ENCODE measurements at places on chromosomes 3 and 15.

GRCh38 chr15:91599261-91599660 lies 254.2 kb upstream of the SLCO3A1 start:
- DNase-seq, result no peak

DNA sequence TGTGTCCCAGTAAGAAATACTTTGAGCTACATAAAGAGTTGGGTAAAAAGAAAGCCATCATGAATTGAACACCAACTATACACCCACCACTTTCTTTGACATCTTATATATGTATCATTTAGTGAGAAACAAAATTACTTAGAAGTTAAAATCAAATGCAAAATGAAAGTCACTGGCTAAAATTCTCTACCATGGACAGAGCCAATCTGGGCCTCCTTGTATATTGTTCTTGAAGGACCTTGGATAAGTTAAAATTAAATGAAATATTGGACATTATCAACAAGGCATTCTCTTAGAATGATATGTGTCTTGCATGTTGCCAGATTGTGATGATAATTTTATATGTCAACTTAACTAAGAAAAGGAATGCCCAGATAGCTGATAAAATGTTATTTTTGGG lies 64.2 kb upstream of the CHL1 start:
- DNase-seq, result no peak

DNA sequence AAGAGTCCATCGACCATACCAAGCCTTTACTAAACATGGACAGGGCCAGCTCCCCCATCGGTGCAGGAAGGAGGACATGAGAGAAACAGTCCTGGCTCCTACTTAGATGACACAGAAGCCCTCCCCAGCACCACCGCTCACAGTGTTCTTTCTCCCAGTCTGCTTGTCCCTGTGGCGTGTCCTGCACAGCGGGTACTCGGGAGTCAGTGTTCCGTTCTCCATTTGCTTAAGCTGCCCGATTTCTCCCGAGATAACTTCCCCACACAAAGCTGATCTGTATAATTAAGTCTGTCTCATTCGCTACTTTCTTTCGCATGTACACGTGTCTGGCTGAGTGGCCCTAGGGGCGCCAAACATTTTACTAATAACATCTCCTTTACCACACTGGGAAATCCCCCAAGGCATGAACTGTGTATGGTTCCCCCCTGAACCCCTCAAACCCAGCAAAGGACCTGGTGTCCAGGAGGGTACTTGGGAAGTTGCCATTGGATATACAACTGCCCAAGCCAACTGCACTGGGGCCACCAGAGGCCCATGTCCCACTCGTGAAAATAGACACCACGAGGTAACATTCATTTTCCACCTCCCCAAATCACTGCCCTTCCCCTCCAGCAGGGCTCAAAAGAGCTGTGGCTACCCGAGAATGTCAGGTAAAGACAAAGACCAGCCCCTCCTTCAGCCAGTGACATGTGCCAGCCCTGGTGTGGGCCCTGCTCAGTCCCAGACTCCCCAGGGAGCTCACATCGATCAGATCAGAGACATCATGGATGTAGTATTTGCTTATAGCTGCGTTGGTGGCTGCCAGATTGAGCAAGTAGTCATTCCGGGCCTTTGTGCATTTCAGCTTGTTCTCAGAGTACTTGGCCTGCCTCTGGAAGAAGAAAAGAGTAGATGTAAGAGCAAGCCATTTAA lies 96.5 kb upstream of the RAD18 start:
- DNase-seq, result no peak

GRCh38 chr3:46666453-46666845 lies 27.0 kb downstream of the ALS2CL start:
- DNase-seq, result no peak

GRCh38 chr15:100060276-100060926 lies 281.4 kb downstream of the ADAMTS17 start:
- DNase-seq, result no peak

GRCh38 chr3:116445311-116445841 lies at the start of gene LSAMP:
Gene LSAMP (minus strand): TSS chr3:116445487.
- DNase-seq, result no peak

- no peak for DNase-seq
These were observed 114.5 kb downstream of the MEGF11 start for GRCh38 chr15:66138892-66139590.

DNA sequence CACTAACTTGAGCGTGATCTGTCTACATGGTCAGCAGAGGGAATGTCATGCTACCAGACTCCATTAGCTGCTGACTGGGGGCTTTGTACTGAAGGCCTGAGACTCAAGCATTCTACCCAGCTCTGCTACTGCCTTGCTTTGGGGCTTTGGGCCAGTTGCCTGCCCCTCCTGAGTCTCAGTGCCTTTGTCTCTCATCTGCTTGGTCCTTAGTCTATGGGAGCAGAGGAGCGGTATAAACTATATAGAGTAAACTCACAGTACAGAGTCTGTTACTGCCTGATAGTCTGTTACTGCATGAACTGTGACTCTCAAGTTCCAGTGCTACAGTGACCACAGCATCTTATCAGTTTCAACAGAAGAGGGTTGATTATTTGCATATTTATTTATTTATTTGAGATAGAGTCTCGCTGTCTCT lies 38.5 kb upstream of the C15orf39 start:
- DNase-seq, result no peak

DNA sequence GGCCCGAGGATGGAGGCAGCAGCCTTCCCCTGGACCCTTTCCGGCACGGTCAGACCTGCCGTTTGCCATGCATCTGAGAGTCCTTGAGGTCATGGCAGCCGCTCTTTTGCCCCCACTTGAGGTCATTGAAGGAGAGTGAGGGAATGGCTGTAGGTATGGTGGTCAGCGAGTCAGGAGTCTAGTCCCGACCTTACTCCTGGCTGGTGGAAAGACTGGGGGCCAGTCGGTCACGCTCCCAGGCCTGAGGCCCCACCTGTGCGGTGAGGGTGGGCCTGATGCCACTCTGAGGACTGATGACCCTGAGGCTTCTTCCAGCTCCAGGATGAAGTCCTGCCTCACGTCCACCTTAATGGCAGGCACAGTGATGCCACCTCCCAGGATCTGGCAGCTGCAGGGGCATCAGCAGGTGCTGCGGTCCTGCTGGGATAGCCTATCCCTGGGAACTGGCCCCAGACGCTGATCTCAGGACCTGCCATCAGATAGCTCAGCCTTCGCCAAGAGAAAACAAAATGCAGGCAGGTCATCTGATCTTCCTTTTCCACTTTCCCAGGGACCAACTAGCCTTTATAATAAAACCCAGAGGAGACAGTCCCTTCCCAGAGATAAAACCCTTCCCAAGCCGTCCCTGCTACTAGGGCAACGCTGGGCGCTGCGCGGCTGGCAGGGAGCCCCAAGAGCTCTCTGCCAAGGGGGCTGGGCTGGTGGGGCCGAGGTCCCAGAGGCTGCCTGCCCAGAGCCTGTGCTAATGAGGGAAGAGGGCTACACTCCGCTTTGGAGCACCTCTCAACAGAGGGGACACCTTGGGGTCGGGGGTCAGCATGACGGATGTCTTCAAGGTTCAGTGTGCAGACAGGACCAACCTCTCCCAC lies 42.2 kb downstream of the TM2D3 start:
- DNase-seq, result no peak

DNA sequence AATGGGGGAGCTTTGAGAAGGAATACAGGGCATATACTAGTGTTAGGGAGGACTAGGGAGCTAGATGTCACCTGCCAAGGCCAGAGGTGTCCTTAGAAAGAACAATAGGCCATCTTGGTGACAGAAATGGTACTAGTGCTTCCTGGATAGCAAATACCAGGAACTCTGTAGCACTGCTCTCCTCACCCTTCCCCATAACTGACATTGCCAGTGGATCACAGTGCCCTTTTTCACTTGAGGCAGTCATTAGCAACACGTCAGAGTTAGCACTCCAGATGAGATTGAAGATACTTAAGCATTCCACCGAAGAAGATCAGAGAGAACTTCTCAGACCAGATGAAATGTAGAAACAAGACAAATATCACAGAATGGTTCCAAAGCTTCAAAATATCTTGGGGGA lies 103.1 kb upstream of the PDZRN3 start:
- DNase-seq, result no peak

GRCh38 chr3:144244662-144245061 lies 273.0 kb downstream of the DIPK2A start:
- DNase-seq, result no peak

- no peak for DNase-seq
These were observed 80.8 kb downstream of the OPA1 start for GRCh38 chr3:193673845-193674244.

DNA sequence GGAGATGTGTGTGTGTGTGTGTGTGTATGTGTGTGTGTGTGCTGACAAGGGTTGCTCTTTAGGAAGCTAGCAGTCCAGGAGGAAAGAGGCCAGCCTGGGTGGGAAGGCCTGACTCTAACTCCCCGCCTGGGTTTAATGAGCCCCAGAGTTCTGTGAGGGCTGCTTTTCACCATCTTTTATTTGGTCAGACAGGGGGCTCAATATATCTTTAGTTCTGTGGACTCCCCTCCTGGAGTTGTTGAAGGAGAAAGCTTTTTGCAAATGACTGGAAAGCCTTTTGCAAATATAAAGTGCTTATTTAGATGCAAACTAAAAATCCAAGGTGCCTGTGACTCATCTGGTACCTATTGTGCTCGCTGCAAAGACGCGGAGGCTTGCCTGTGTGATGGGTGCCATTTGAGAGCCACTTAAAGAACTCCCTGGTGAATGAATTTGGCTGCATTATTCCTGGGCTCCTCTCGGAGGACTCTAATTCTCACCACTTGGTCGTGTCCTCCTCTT lies 24.5 kb downstream of the DRD3 start:
- DNase-seq, result no peak

DNA sequence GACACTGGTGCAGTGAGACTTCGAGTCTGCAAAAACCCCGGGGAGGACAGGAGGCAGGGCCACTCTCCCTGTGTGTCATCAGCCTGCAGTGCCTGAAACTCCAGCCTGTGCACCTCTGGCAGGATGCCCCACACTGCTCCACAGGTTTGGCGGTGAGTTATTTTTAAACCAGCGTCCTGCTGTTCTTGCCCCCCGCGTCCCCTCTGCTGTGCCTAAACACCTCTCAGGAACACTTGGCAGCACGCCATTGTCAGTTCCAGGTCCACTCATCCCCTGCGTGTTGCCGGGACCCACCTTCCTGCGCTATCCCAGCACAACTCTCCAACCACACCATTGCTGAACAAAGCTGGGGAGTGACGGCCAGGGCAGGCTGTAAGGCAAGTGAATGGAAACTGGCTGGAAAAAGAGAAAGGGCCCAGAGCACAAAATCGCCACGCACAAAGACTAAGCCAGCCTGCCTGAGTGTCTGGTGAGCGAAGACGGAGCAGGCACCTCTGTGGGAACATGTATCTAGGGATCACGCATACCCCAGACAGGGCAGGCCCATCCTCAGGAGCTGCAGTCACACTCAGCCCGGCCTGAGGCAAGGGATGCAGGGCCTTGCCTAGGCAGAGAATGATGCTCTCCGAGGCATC lies 3.1 kb upstream of the PLA2G4F start:
- no peak for DNase-seq
